ENCODE measurements at places on chromosomes 5 and 9.

- no peak for DNase-seq
These were observed 145.7 kb downstream of the CWC27 start for GRCh38 chr5:64914396-64914795.

- no peak for DNase-seq
These were observed 26.4 kb upstream of the JMY start for GRCh38 chr5:79209505-79209904.

DNA sequence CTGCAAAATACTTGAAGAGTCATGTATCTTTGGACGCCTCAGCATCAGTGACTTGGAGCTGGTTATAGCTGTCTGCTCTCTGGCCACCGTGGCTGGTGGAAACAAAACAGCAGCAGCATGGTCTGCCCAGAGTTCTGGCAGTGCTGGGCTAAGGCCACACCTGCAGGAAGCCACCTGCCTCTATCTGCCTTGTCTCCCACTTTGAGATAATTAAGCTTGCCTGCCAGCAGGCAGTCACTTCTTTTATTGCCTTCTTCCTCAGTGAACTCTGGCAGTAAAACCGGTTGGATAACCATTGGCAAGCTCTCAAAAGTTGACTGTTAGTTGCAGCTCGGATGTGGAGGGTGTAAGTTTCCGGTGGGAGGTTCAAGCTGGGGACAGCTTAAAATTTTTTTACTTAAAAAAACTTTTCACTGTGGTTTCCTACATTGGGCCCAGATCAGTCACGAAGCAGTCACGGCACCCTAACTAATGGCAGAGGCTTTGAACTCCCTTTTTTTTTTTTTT is 4.9 kb downstream of the SMIM3 start:
- DNase-seq, result no peak

GRCh38 chr9:136740971-136741882 is 1.5 kb downstream of the LCN10 start:
- DNase-seq, result no peak

GRCh38 chr9:21789541-21790037 is 12.8 kb upstream of the MTAP start:
- DNase-seq, result peak; percentile 71

DNA sequence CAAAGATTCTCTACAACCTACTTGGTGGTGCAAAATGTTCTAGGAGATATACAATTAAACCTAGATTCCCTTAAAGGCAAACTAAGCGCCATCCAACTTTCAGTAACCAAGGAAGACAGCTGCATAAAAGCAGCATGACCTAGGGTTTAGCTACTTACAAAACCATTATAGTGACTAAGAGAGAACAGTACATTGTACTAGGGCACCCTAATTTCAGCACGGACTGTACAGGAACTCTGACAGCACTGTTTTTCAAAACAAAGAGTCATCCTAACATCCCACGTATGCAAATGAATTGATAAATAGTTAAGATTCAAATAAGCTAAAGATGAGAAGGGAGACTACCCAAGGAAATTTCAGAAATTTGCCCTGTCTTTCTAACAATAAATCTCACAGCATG is 30.0 kb downstream of the STRBP start:
- DNase-seq, result no peak

DNA sequence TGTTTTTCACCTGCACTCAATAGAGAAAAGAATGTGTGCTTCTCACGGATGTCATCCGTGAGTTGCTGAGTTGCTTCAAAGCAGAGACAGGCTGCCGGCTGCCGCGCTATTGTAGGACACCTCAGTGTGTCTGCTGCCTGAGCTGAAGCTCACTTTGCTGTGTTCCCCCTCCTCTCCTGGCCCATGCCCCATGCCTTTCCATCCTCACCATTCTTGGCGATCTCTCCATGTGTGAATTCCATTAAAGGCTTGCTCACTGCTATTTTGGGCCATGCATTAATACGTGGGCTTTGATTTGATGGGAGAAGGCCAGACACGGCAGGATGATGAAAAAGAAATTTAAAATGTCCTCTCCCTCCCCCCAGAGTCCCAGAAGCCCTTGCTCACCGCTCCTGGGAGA is 14.5 kb downstream of the ADAM19 start:
- DNase-seq, result no peak

DNA sequence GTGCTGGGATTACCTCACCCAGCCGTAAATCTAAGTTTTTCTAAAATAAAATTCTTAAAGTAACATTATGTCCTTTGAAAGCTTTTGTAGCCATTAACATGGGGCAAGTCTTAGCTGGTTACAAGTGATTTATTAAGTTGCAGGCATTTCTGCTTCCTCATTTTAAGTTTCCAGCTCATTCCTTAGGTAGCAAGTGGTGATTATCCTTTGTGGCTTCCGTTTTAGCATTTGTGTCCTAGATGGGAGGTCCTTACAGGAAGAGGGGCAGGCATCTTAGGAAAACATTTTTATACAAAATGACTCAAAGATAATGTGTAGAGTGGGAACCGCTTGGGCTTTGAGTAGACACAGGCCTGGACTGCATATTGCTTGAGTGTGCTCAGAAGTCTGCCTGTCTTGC is 35.0 kb upstream of the ROPN1L start:
- no peak for DNase-seq

- DNase-seq, result no peak
These were observed 303.7 kb upstream of the PAPPA start for GRCh38 chr9:115849679-115850412.

DNA sequence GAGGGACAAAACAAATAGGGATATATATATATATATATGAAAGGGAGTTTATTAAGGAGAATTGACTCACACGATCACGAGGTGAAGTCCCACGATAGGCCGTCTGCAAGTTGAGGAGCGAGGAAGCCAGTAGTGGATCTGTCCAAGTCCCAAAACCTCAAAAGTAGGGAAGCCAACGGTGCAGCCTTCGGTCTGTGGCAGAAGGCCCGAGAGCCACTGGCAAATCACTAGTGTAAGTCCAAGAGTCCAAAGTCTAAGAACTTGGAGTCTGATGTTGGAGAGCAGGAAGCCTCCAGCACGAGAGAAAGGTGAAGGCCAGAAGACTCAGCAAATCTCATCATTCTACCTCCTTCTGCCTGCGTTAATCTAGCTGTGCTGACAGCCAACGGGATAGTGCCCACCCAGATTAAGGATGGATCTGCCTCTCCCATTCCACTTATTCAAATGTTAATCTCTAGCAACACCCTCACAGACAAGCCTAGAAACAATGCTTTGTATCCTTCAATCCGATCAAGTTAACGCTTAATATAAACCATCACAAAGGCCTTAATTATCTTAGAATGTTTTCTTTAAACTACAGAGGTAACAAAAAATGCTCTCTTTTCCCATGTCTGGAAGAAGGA is 23.8 kb upstream of the DAB2 start:
- no peak for DNase-seq

- DNase-seq, result no peak
These were observed 20.6 kb upstream of the CAST start for GRCh38 chr5:96641368-96642280.

DNA sequence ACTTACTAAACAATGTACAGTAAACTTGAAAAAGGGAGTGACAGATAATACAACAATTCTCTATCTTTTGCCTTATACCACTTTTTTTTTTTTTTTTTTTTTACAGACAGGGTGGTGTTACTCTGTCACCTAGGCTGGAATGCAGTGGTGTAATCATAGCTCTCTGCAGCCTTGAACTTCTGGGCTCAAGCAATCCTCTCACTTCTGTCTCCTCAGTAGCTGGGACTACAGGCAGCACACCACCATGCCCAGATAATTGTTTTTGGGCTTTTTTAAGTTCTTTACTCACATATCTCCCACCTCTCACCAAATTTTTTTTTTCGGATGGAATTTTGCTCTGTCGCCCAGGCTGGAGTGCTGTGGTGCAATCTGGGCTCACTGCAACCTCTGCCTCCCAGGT is 171.9 kb upstream of the SLC12A2 start:
- DNase-seq, result no peak

DNA sequence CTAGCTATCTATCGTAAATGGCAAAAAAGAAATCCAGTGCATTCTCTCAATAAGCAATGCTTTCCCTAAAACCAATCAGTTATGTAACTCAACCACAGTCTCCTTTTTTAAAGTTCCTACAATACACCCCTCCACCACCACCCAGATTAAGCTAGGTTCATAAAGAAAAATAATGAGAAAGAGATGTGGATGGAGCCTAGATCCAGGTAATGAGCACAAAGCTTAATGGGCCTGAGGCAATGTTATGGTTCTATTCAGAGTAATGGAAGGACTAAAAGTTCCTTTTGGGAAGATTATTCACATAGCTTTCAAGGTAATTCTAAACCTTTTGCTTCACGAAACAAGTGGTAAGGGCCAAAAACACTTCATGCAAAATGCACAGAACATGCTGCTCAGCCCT is 113.5 kb downstream of the MPDZ start:
- no peak for DNase-seq

- DNase-seq, result no peak
These were observed 131.6 kb downstream of the FANCC start for GRCh38 chr9:95185956-95186355.

DNA sequence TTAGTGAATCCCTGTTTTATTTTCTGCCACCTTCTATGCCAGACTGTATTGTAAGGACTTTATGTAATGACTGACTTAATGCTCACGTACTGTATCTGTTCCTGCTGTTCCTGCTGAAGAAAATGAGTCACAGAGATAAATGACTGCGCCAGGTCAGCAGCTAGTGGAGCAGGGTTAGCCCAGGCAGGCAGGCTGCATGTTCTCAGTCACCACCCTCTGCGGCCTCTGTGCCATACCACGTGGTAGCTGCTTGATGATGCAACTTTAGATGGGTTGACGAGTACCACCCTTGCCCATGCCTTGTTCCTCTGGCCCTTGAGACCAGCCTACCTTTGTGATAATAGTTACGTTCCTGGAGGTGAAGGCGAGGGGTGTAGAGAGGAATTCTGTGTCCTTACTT is 161.9 kb downstream of the TRIO start:
- DNase-seq, result no peak

DNA sequence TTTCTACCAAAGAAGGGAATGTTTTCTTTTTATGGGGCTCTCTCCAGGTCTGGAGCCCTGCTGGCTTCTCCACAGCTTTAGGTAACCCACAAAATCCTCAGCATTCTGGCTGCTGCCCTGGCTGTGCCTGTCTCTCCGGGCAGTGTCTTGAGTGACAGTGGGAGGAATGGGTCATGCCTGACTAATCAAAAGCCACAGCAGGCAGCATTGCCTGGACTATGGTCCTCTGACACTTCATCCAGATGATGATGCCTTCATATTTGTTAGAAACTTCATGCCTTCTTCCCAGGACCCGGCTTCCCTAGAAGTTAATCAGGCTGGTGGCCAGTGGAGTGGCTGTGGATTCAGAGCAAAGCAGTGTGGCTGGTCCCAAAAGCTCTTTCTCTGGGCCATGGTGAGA is 32.2 kb upstream of the TGFBI start:
- DNase-seq, result no peak

- DNase-seq, result no peak
These were observed 47.5 kb downstream of the NEURL1B start for GRCh38 chr5:172688349-172689217.

DNA sequence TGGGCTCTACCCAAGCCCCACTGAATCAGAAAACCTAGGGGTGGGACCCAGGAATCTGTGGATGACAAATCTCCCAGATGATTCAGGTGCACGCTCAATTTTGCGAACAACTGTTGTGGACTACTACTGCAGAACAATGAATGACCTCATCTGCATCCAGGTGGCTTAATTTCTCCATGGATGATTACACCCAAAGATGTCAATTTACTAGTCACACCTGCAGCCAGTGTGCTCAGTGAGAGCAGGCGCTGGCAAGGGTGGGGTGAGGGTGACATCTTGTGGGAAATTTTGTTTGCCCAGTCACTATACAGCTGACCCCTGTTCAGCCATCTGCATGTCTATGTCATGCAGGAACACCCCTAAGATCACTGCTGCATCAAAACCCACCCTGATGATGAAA is 118.2 kb downstream of the ENTREP1 start:
- DNase-seq, result no peak

DNA sequence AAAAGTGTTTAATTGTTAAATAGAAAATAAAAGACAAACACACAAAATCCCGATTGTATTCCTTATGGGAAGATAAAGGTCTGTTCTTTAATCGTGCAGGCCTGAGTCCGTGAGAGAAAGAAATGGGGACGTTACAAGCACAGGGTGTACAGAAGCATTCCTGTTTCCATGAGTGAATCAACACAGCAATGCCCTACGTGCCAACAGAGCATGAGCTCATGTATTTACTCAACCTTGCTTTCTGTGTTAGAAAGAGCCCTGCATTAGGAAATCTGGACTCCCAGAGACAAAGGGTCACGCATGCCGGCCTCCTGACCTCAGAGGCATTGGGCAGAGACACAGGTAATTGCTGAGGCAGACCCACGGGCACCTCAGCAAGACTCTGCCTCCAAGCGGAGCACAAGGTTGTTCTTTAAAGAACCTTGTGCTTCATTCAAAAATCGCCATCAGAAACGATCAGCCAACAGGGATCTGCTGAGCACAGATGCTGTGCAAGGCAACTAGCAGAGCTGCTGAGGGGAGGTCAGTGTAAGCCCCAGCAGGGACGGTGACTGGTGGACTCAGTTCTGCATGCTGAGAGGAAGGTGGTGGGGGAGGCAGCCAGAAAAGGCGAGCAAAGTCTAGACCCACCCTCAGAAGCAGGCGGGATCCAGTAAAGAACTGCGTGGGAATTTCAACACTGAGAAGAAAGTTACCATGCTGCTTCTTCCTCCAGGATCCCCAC is 101.0 kb downstream of the TLE1 start:
- DNase-seq, result no peak

DNA sequence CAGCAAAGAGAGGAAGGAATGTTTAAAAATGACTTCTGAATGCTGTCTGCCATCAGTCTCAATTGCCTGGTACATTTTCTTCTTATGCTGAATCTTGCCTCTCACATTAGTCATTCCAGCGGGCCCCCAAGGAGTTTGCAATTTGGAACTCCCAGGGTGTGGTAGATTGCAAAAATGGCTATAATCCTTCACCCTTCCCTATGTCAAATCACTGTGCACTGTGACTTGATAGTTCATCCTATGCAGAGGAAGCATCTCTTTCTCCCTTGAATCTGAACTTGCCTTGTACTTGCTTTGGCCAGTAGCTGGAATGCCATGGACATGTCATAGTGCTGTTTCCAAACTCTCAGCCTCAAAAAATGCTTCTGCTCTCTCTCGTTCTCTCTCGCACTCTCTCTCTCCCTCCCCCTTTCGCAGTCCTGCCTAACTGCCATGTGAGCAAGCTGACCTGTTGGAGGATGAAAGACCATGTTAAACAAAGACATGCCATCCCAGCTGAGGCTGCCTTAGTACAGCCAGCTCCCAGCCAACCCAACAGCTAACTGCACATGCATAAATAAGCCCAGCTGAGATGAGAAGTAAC is 284.0 kb upstream of the TLE4 start:
- DNase-seq, result no peak

GRCh38 chr5:74123929-74124328 is 497.9 kb downstream of the ARHGEF28 start:
- no peak for DNase-seq

DNA sequence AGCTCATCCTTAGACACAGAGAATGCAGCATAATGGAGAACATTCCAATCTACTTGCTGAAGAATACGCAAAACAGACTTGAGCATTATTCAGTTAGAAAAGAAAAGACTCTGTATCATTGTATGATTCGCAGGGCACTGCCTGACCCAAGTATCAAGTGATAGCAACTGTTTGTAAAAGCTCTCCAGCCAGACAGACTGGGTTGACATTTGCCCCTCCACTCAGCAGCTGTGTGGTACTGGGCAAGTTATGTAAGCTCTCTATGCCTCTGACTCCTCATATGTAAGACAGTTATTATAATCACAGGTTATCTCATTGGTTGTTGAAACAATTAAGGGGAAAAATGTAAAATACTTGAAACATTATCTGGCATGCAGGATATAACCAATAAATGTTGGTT is 505.0 kb downstream of the ELAVL2 start:
- DNase-seq, result peak; percentile 4

GRCh38 chr9:111287127-111287526 is 42.9 kb downstream of the OR2K2 start:
- DNase-seq, result no peak

Measured in NCI-H524 (cell line).